ENCODE measurements at places on chromosomes 2 and 18.

- DNase-seq: no peak
Observed at GRCh38 chr18:27564066-27564465, 379.0 kb upstream of the CHST9 start.

- no peak for DNase-seq
Observed at GRCh38 chr2:108324531-108325255, 36.0 kb downstream of the SULT1C2 start.

DNA sequence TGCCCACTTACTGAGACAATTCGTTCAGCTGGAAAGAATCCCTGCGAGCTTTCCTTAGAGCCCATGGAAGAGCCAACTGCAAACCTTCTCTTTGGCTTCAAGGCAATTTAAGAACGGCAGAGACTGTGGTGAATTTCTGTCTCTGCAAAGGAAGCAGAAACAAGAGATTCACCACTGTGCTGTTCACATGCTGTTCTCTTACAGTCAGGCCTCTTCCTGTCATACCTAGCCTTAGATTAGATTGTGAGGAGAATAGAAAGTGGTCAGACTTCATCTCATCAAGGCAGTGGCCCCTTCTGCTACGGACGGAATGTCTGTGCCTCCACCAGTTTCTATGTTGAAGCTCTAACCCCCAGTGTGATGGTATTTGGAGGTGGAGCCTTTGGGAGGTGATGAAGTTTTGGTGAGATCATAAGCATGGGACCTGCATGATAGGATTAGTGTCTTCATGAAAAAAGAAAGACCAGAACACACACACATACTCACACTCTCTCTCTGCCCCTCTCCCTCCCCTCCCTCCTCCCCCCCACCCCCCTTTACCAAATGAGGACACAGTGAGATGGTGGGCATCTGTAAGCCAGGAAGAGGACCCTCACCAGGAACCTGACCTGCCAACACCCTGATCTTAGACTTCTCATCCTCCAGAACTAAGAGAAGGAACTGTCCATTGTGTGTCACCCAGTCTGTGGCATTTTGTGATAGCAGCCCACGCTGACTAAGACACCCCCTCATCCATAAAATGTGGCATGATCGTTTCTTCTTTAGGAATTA is 45.6 kb upstream of the NRP2 start:
- no peak for DNase-seq

DNA sequence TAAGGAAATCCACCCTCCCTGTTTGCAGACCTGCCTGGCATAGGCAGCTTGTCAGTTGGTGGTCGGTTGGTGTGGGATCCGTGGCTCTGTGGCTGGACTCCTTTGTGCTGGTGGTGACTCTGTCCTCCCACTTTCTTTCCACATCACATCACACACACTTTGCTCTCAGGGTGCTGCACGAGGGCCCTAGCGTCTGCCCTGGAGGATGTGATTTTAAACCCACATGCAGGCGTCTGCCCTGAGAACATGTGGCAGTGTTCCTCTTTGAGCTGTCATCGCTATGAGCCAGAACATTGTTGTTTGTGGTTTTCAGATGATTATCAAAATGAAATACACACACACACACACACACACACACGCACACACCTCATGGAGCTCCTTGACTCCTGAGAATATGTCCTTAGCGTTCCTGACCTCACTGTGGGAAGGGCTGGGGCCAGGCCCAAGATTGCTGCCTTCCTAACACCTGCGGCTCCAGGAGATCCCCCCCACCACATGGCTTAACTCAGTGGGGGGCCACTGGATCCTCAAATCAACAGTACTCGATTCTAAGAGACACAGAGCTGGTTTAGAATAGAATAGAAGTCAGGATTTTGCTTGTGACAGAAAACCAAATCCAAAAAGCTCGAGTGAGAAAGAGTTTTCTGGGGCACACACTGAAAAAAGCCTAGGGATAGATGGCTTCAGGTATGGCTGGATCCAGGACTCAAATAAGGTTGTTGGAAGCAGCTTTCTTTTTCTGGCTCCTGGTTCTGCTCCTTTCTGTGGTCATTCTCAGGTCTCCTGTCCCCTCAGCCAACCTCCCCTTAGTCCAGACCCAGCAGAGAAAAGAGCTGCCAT is 54.8 kb downstream of the RTP5 start:
- peak; percentile 27 for DNase-seq

GRCh38 chr2:28755421-28755820 is 3.8 kb downstream of the PPP1CB start:
- no peak for DNase-seq

DNA sequence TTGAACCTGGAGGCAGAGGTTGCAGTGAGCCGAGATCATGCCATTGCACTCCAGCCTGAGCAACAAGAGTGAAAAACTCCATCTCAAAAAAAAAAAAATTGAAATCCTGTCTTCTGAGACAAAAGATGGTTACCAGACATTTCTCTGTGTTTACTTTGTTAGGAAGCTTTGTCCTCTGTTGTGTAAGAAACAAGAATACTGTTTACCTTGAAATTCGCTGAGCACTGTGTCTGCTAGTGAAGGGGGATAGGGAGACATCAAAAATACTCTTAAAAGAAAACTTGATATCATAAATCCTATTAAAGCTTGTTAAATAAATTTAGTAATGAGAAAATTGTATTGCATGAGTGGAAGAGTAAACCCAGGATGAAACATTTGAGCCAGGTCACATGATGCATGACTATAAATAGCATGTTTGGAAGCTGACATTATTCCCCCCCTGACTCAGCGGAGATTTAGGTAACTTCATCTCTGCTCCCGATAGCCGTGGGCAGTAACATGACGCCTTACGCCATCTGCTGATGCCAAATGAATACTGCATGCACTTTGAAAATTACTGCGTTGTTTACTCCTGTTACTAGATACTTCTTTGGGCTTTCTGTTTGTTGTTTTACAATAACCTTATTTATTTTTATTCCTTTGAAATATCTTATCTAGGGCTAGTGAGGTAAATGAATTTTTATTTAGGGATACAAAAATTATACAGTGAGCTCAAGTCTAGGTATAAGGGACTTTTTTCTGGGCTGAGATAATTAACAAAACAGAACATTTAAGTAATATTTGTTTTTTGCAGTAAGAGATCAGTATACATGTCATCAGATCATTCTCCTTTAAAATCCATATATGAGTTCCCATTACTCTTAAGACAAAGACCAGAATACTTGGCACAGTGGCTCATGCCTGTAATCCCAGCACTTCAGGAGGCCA is 134.9 kb downstream of the MAP3K20 start:
- DNase-seq: peak; percentile 88

Data from hematopoietic multipotent progenitor cell treated with erythropoietin and hydrocortisone succinate and interleukin-3 and kit ligand, for 6 days (in vitro differentiated cells).